ENCODE measurements at places on chromosomes 7 and 10.

DNA sequence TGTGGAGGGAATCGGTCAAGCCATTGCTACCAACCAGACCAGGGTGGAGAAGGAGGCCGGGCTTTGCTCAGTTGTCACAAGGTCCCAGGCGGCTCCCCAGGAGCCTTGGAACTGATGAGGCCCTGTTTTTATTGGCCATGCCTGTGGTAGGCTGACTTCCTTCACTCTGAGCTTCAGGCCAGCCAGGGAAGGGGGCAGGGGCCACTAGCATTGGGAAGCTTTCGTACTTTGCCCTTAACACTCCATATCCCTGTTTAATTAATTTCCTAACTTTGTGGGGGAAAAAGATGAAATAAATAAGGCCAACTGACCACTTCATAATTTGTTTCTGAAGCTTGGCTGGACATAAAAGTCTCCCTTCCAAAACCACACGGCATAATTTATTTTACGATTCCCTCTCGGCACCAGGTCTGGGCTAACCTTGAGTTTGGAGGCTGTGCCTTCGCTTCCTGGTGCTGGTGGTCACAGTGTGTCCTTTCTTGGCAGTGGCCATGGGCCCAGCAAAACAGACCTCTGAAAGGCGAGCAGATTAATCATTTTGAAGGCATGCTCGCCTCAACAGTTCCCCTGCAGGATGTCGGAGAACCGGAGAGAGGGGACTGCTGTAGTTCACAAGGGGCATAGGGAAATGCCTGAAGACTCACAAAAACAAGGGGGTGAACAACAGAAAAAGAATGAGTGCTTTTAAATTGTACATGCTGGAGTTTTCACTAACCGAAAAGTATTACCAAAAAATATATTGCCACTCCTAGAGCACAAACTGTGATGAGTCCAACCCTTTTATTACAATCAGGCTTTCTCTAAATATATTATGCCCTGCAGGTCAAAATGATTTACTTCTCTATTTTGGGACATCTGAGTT, 966.0 kb downstream of the LRMDA start:
- DNase-seq = no peak

GRCh38 chr7:109377076-109377884, 807.6 kb downstream of the DNAJB9 start:
- DNase-seq = no peak

GRCh38 chr10:37752334-37752875, 105.0 kb downstream of the ZNF248 start:
- no peak for DNase-seq

GRCh38 chr7:36475381-36475780, 85.7 kb downstream of the ANLN start:
- DNase-seq = peak; percentile 10

DNA sequence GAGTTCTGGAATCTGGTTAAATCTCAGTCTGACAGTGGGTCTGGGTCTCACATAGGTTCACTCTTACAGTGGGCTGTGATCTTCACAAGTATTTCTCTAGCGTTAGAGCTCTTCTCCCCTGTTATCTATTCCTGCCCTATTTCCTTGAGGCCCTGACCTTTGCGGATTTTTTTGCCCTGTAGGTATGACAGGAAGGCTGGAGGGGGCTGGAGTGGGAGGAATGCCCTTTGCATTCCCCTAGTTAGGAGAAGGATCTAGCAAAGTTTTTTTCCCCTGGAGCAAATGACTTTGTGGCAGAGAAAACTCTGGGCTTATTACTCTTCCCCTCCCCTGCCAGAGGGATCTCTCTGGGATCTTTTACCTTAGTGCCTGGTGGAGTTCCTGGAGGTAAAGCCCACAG, 49.2 kb downstream of the GALNT11 start:
- DNase-seq = no peak

- no peak for DNase-seq
Measured at GRCh38 chr7:88429382-88429781, 122.7 kb upstream of the STEAP4 start.

DNA sequence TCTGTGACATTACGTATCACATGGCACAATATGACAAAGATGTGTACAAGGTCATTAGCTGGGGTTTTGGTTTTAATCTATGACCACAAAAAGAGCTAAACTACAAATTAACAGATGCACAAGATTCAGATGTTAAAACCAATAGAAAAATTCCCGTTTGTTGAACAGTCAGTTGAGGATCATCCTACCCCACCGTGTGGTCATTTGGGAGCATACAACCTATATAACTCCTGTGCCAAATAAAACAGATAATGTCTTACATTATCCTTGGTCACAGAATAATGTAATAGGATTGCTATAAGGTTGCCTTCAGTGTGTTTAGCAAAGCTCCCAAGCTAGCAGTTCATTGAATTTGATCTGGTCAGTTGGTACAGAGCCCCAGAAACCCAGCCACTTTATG, 28.2 kb downstream of the ASNS start:
- no peak for DNase-seq

- DNase-seq = no peak
Measured at GRCh38 chr10:22369434-22370072, 24.3 kb downstream of the SPAG6 start.

GRCh38 chr7:117384688-117385362, 42.5 kb downstream of the ASZ1 start:
- DNase-seq = no peak

- DNase-seq = no peak
Measured at GRCh38 chr10:82551506-82551905, 676.5 kb downstream of the NRG3 start.

- peak; percentile 9 for DNase-seq
Measured at GRCh38 chr10:131311661-131312477, at the start of gene TCERG1L. Gene TCERG1L (minus strand): TSS chr10:131311721. CDS start chr10:131311635, 86 bp downstream.
